ENCODE measurements at places on chromosomes 4 and X. TPM values are rescaled to one million over a fixed set of nuclear protein-coding genes. Genes with fewer than 3 reads are reported as not detected.

Gene PAGE1
- not detected for total RNA-seq

DNA sequence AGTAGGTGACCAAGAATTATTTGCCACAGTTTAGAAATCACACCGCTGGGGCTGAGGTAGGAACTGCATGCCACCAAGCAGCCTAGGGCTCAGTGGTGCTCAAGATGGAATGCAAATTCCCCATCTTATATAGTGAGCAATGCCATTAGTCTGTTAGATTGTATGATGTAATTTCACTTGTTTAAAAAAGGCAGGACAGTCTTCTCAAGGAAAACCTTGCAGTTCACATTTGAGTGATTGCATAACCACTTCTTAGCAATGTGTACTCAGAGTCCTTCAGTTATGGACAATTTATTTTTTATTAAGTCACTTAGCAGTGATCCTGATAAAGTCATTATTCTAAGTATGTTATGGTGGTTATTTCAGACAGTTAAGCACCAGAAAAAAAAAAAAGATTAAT lies 142.9 kb upstream of the SFRP2 start:
- no peak for DNase-seq

DNA sequence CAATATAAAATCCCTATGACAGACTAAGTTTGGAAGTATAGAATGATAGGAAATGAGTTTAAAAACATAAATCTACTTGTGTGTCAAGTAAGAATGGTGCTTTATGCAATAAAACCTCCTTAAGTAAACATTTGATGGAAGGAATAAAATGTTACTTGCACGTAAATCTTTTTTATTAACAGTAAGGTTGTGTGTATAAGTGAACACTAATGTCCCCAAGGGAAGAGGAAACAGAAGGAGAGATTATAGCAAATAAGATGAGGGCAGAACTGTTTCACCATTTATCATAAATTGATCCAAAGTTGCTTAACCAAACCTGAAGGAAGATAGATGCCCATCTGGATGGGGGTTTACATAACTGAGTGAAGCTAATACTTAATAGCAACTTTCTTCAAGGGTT lies 86.8 kb downstream of the FRMPD4 start:
- DNase-seq = no peak

DNA sequence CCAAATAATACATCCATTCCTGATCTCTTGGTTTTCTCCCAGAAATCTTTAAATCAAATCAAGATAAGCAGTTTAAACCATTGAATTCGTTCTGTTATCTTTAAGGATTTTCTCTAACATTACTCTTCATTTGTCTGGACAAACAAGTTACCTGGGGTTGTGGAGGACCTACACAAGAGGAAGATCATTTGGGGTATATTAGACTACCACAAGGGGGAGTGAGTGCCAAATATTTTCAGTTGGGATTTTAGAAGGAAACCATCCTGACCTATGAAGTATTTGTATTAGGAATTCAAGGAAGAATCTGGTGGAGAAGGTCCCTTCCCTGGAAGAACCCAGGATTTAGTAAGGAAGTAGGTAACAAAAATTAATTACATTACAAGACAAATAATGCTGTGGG lies 12.0 kb upstream of the DCHS2 start:
- DNase-seq = no peak

DNA sequence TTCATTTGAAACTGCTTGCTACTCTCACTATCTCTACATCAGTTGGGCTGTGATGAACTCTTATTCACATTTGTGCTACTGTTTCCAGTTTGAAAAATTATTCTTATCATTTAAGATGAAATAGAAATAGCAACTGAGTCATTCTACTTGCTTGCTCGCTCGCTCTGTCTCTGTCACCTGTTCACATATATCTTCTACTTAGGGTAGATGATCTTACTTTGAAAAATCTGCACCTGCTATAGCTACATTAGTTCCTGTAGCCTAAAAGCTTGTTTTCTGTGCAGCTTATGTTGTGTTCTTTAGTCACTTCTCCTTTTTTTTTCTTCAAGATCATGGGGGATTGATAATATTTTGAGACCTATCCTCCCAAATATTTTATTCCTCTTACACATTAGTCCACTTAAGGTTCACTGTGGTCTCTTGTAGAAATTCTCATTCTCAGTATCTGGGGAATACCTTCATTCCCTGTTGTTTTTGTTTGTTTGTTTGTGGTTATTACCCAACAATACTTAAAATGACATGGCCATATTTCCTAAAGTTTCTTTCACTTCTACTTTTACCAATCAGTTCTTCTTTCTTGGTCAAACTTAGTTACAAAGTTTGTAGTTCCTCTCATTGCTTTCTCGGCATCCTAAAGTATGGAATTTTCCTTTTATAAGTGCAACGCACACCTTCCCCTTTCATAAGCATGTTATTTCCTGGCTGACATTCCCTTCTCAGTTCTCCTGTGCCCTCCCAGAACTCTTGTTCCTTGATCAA lies 36.5 kb downstream of the CLCN5 start:
- DNase-seq = no peak

DNA sequence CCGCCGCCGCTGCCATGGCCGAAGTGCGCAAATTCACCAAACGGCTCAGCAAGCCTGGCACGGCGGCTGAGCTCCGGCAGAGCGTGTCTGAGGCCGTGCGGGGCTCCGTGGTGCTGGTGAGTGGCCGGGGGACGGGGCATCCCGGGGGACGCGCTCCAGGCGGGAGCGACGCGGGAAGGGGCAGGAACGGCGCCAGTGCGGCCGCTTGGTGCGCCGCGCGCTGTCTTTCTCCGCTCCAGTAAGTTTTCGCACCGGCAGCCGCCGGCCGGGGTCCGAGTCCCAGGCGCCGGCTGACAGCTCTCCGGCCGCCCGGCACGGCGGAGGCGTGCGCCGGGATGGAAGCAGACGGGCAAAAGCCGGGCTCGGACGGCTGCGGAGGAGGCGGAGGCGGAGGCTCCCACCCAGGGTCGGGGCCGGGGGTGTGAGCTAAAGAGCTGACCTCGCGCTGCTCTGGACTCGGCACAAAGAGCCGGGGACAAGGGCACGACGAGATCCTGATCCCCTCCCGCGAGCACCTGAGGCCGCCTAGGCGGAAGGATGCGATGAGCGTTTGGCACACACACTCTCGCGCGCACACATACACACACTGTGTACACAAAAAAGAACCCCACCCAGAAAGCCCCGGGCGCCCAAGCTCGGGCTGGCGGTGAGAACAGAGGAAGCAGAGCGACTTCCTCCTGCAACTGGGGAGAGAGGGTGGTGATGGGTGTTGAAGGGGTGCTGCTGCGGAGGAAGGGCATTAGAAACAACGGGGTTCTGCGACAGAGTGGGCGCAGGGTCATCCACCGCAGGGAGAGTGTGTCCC lies 545 bp downstream of the DOCK11 start:
- DNase-seq = peak; percentile 74

DNA sequence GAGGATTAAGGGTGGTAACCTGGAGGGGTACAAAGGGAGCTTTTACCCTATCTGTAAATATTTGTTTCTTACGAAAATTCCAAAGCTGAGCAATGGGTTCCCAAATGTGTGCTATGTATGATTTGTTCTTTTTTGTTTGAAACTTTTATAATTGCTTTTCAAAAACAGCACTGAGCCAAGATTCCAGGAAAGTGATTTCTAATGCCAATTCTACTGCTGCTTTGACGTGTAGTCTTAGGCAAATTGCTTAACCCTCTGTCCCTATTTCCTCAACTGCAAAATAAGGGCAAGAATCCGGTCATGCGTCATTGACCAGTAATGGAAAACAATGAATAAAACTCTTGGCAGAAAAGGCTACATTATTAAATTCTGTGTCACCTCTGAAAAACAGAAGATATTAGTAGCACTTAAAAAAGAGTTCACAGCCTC lies 454.7 kb downstream of the IL15 start:
- DNase-seq = no peak

GRCh38 chrX:72062916-72063315 lies 68.8 kb downstream of the RTL5 start:
- no peak for DNase-seq

- DNase-seq = no peak
Observed at GRCh38 chrX:103155201-103155600, 59.7 kb upstream of the BEX4 start.

- DNase-seq = peak; percentile 88
Observed at GRCh38 chr4:128835498-128836222, 26.2 kb downstream of the JADE1 start.

DNA sequence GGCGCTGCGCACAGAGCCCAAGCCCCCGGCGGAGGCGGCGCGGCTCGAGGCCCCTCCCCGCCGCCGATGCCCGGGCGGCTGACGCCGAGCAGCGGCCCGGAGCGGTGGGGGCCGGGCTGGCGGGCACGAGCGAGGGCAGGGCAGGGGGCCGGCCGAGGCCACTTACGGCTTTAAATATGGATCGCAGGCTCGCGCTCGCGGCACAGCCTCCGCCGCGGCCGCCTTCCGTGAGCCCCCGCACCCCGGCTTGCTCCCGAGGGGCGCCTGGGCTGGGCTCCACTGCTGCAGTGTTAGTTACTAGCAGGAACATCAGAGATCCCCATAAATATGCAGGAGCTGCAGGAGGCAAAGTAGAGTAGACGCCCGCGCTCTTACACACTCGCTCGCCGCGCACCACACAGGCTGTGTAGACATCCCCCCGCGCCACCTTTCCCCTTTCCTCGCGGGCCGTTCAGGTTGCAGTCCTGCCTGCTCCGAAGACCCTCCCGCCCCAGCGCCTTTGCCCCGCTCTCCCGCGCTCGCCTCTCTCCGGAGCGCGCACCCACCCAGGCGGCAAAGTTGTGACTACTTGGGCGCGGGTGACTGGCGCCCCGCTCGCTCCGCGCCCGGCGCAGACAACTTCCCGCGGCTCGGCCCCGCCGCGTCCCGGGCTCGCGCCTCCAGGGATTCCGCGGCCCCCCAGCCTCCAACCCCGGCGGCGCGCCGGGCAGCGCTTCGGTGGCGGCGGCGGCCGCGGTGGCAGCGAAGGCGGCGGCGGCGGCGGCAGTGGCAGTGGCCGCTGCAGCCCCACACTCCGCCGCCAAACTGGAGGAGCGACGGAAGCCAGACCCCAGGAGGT lies 152.0 kb upstream of the SLC4A4 start:
- DNase-seq = peak; percentile 84

DNA sequence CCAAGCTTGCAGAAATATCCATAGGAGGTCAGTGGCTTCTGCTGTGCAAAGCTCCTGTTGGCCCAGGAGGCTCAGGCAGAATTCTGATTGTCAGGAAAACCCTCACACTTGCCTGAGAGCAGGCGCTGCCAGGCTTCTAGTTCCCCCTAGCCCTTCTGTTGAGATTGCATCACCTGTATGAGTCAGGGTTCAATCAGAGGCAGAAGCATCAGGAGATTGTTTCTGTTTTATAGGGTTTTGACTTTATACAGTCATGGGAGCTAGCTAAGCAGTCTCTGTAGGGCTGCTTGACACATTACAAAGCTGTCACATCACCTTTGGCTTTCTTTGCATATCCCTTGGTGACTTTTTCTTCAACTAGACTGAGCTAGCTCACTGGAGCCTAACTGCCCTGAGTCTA lies 27.8 kb downstream of the DIPK2B start:
- no peak for DNase-seq

All from right lobe of liver (tissue), 6 donors.